ENCODE measurements at places on chromosomes 3 and 15.

- DNase-seq, result no peak
These were observed 85.7 kb downstream of the OXNAD1 start for GRCh38 chr3:16350597-16351318.

DNA sequence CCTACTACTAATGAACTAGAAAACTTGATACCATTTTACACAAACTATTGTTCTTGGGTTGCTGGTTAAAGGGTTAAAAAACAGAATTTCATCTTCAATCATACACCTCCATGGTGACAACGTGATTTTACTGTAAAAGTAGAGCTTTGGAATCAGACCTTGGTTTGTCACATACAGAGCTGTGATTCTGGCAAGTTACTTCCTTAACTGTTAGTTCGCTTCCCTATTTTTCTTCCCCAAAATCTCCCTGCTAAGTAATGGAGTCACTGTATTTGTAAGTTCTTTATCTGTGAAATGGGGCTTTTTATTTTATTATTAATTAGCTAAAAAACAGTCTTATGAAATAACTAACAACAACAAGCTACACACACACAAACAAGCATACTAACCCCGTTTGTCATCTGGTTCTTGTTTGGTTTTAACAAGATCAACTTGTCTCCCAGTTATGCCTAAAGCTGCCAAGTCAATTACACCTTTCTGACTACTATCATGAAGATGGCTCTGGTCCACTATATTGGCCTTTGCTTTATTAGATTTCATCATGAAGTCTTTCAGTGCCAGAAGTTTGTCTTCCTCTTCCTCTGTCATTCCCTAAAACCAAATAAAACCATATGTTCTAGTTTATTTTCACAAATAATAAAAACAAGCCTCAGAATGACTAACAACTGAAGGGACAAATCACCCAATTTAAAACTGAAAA, 38.6 kb downstream of the PIK3R4 start:
- DNase-seq, result no peak

DNA sequence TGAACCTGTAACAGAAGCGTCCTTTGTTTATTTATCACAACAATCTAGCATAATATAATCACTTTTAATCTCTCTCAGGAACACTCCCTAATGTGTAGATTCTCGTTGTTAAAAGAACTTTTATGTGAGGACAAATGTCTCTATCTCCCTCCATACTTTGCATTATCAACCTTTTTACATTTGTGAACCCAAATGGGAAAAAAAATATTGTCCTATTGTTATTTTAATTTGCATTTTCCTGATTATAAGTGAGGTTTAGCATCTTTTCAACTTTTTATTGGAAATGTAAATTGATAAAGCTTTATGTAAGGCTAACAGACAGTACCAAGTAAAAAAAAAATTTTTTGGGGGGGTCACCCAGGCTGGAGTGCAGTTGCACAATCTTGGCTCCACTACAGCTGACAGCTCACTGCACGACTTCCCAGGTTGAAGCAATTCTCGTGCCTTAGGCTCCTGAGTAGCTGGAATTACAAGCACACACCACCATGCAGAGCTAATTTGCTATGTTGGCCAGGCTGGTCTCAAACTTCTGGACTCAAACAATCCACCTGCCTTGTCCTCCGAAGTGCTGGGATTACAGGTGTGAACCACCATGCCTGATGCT, 33.0 kb upstream of the DENND4A start:
- peak; percentile 17 for DNase-seq

- DNase-seq, result no peak
These were observed 68.8 kb upstream of the DLG1 start for GRCh38 chr3:197367081-197367780.
